ENCODE measurements at places on chromosomes 2 and 18. TPM values are rescaled to one million over a fixed set of nuclear protein-coding genes. Genes with fewer than 3 reads are reported as not detected.

DNA sequence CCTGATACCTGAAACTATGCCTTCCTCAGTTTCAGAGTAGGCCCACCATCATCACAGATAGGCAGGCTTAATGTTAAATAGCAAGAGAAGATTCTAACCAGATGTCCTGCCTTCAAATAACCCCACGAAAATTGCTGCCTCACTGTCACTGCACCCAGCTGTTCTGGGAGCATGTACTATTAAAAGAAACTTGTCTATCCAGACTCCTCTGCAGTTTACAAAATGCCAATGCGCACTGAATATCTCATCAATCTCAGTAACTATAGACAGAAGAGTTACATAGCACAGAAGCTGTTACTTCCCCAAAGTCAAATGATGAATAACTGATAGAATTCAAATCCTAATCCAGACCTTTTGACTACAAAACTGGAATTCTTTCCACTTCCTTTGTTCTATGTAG is 43.9 kb downstream of the WDR75 start:
- DNase-seq: no peak

DNA sequence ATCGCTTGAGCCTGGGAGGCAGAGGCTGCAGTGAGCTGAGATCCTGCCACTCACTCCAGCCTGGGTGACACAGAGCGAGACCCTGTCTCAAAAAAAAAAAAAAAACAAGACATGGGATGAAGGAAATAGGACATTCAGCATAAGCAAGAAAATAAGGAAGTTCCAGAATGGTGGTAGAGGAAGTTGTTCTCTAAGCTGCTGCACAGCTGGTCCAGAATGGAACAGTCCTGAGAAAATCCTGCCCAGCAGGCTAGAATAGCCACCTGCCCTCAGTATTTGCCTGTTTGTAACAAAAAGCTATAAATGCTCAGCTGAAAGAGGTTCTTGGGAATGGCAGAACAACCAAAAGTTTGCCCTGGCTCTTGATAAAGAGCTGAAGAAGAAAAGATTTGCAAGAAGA is 11.1 kb upstream of the MAPRE3 start:
- DNase-seq: no peak

OR6B2 gene
- not detected for total RNA-seq

KYNU gene
- 2.7 TPM for total RNA-seq

- no peak for DNase-seq
These were observed 35.9 kb upstream of the MYO1B start for GRCh38 chr2:191209340-191209739.

DNA sequence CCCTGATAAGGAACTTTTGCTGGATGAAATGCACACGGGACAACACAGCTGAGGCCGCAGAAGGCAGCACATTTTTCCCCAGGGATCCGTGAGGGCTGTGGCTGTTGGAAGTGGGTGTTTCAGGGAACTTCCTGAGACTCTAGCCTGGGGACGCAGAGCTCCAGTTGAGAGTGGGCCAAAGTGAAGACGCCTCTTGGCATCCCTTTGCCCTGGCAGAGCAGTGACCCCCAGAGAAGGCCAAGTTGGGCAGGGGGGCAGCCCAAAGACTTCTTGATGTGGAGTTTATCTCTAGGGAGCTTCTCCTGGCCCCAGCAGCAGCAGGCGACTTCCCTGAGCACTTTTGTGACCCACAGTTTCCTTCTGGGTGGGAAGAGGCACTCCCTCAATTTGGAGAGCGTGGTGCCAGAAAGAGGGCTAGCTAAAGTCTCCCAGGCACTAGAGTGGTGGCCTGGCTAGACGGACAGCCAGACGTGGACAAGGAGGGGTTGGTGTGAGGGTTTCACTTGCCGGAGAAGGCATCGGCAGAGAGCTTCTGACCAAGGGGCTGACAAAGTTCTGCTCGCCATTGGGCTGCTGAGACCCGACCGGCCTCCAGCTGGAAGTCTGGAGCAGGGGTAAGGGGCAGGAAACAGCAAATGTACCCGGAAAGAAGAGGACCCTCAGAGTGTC is 108.8 kb downstream of the ACKR3 start:
- no peak for DNase-seq

DNA sequence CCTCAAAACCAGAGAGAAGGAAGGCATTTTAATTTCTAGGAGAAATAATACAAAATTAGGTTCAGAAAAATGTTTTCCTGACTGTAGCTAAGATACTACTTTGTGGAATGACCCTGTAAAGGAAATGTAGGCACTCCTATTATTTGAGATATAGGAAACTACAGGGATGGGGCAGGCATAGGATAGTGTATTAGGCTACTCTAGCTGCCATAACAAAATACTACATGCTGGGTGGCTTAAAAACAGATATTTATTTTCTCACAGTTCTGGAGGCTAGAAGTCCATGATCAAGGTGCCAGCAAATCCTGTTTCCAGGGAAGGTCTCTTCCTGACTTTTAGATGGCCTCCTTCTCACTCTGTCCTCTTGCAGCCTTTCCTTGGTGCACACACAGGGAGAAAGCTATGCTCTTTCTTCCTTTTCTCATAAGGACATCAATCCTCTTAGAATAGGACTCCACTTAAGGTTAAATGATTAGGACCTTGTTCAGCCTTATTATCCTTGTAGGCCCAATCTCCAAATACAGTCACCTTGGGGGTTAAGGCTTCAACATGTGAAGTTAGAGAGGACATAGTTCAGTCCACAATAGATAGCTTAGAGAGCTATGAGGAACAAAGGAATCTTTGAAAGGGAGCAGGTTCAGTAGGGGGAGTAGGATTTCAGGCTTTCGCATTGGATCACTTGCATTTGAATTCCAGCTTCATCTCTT is 14.0 kb upstream of the CAVIN2 start:
- no peak for DNase-seq

DNA sequence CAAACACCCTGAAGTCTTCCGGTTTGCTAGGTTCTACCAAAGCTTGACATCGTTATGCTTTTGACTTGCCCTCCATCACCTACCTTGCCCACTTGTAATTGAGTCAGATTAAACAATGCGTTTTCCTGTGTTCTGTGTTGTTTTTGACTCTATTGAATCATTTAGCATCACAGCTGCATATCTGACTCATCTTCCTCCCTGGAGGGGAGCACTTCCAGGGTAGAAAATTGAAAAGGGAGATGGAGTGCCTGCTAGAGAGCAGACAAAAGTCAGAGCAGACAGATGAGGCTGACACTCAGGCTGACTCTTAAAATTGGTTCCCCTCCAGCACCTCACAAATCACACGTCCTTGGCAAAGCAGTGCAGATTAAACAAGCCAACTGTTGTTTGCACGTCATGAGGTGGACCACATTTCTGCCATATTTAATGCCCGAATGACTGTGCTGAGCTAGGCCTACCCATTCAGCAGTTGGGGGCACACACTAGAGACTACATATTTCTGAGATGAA is 2.2 kb downstream of the MPP4 start:
- DNase-seq: peak; percentile 53

CREG2 gene
- total RNA-seq: 0.17 TPM

COL5A2 gene
- 27.1 TPM for total RNA-seq

- DNase-seq: no peak
These were observed 49.7 kb downstream of the KCNF1 start for GRCh38 chr2:10961490-10961875.

Data from kidney epithelial cell (primary cell).